ENCODE measurements at places on chromosomes 16 and 17.

- no peak for DNase-seq
Measured at GRCh38 chr16:55513616-55514015, 4.7 kb downstream of the LPCAT2 start.

- DNase-seq: no peak
Measured at GRCh38 chr17:82729479-82730260, 5.7 kb upstream of the FN3K start.

GRCh38 chr16:22007509-22008214 is at the start of gene MOSMO:
MOSMO (plus strand) TSS chr16:22008111; CDS start chr16:22008302, 191 bp downstream.
- no peak for DNase-seq

DNA sequence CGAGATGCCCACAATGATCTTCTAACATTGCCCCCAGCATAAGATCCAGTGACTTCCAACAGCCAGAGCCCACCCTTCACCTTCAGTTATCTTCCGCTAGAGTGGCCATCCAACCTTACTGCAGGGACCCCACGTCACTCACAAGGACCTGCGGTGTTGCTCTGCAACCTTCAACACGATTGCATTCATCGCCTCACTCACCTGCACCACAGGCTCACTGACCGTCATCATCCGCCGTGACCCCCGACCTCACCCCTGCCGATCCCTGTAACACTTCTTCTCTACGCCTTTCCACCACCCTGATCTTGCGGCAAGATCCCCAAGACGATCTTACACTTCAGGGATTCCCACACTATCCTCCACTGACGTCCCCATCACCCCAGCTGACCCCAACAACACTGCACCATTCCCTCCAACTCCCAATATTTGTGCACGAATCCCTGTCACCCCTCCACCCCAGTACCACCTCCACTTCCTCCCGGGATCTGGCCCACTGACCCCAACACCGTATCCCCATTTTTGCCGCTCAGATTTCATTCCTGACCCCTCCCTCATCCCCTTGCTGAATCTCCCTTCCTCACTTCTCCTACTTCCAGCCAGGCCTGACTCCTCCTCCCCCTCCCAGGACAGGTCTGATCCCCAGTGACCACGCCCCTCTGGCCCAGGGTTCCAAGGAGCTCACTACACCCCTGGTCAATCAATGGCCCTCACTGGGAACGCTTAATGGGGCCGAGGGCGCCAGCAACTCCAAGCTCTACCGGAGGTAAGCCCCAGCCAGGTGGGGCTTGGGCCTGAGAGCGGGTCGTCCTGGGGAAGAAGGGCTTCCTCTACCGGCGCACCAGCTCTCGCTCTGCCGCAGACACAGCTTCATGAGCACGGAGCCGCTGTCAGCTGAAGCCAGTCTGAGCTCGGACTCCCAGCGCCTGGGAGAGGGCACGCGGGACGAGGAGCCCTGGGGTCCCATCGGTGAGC is 7.6 kb downstream of the RUNDC3A start:
- DNase-seq: no peak

- no peak for DNase-seq
Measured at GRCh38 chr17:65025297-65025696, 31.2 kb downstream of the GNA13 start.

- no peak for DNase-seq
Measured at GRCh38 chr16:20883554-20884239, 16.5 kb downstream of the DCUN1D3 start.

- DNase-seq: no peak
Measured at GRCh38 chr17:16516594-16517051, 24.6 kb upstream of the LRRC75A start.

GRCh38 chr17:8680466-8681169 is 50.1 kb upstream of the MYH10 start:
- DNase-seq: no peak

DNA sequence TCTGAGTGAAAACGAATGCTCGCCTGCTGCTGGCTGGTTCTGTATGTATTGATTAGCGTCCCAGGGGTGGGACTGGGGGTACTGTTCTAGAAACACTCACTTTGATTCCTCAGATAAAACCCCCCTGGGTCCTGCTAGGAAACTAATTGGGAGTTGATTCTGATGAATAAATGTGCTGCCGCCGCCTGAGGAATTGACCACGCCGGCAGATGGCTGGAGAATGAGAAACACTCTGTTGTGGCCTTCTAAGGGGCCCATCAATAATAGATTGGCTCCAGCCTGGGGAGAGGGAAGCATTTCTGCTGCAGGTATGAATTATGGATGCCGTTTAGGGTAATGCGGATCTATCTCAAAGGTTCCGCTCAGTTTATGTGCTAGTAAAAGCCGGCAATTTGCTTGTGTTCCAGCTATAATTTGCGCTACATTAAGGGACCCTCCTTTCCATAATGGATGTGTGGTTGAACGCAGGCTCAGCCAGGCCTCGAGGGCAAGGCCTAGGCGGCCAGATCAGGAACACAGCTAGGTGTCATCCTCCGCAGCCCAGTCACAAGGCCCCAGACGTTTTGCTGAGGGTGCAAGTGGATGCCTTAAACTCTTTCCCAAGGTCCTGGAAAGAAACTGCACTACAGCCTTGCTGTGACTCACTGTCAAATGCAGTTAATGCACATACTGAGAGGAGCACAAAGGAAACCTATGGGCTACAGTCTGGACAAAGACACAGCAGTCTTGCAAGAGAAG is 132.2 kb upstream of the HS3ST2 start:
- no peak for DNase-seq

- peak; percentile 52 for DNase-seq
Measured at GRCh38 chr16:24609740-24610415, 70.5 kb downstream of the RBBP6 start.

GRCh38 chr16:72189865-72190371 is 18.0 kb upstream of the PMFBP1 start:
- no peak for DNase-seq

- no peak for DNase-seq
Measured at GRCh38 chr16:87050142-87050541, 267.1 kb downstream of the C16orf95 start.

All from NCI-H1436 treated with DMSO at 0.1 percent for 48 hours (cell line).